Activated CD4-positive, alpha-beta T cell treated with anti-CD3 and anti-CD28 coated beads, Interleukin-2, amount 50 U/mL, for 48 hours (primary cell): ENCODE measurements at places on chromosomes 1 and 21.

DNA sequence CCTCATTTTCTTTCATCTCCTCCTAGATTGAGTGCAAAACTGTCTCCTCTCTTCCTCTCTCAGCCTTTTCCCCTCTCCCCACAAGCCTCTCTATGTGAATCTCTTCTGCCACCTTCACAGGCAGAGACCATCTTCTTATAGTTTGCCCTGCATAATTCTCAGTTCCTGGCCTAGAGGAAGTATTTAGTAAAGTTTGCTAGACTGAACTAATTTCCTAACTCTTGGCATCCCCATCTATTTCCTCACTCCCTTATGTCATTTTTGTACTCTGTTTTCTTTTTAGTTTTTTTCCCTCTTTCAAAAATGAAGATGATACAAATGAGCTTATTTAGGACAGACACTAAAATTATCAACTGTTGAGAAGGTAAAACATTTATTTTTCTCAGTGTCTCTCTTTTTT, 66.0 kb downstream of the XCL2 start:
- no peak for DNase-seq

- DNase-seq, result no peak
These were observed 26.5 kb downstream of the ZNF362 start for GRCh38 chr1:33282791-33283190.

- DNase-seq, result no peak
These were observed 6.0 kb upstream of the CFAP141 start for GRCh38 chr1:154212083-154212482.

- DNase-seq, result no peak
These were observed 4.3 kb upstream of the KIF14 start for GRCh38 chr1:200624679-200625335.

DNA sequence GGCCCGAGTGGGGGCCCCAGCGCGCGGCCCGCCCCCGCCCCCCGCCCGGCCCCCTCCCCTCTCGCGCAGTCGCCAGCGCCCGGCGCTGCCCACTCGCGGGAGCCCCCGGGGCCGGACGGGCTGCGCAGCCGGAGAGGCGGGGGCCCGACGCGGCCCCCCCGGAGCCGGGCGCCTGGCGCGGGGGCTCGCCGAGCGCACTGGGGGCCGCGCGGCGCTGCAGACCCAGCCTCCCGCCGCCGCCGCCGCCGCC, 146 bp upstream of the ZNF362 start:
- DNase-seq, result no peak

- no peak for DNase-seq
These were observed 221.8 kb downstream of the CENPF start for GRCh38 chr1:214824763-214825162.

GRCh38 chr1:203744075-203744972, 20.7 kb upstream of the LAX1 start:
- DNase-seq, result peak; percentile 25

DNA sequence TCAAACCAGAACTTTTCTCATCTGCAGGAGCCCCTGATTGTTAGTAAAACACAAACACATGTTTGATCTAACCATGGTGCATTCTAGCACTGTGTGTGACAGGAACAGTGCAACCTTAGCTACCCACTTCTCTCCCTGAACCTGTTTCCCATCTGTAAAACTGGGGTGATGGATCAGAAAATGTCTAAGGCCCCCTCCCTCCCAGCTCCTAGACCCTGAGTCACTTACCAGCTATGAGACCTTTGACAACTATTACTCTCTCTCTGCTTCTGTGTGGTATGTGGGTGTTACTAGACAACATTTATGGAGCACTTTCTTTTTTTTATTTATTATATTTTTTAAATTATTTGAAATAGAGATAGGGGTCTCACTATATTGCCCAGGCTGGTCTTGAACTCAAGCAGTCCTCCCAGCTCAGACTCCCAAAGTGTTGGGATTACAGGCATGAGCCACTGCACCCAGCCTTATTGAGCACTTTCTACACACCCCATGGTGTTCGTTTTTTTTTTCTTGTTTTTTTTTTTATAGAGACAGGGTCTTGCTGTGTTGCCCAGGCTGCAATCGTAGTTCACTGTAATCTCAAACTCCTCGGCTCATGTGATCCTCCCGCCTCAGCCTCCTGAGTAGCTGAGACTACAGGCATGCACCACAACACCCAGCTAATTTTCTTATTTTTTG, 2.6 kb downstream of the INPP5B start:
- no peak for DNase-seq

DNA sequence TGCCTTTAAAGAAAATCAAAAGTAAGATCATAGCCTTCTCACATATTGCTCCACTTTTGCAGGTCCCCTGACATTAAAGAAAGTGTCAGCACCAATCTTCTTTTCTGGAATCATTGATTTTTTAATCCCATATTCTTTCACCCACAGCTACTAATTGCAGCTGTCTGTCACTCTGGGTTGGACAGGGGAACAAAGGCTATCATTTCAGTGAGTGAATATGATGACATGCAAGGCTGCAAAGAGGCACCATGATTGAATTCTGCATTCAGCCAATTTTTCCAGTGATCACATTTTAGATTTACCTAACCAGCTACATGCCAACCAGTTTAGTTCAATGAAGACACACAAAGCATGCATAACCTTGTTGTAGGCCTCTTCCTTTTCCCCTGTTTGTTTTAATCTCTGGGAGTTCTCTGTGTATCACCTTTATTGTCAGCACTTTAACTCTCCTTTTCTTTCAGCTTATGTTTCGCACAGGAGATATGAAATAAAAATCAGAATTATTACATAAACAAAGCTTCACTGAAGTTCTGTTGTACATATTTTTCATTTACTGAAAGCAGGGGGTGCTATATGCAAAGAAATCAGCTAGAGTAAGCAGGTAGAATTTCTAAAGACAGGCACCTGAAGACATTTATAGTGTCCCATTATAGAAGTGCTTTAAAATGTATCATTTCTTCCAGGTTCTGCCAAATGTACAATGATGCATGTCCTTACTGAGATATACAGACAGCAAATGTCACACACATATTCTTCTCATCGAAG, 584.8 kb downstream of the PLA2G4A start:
- DNase-seq, result no peak

GRCh38 chr1:202251424-202252256, 58.0 kb downstream of the LGR6 start:
- no peak for DNase-seq

- DNase-seq, result no peak
These were observed 30.9 kb downstream of the C1orf116 start for GRCh38 chr1:207001492-207002245.

DNA sequence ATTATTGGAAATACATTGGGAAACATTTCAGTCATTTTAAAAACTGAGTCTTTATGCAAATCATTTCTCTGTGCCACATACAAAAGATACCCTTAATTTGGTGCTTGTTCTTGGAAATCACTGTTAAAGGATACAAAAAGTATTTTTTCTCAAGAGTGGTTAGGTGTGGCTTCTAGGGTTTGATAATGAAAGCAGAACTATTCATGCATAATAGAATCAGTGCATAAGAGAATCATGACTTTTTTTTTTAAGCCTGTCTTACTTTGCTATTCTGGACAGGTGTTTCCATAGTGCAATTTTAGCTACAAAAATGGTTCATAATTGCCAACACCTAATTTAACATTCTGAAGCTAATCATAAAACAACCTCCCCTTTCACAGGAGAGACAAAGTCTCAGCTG, 233.0 kb upstream of the NRIP1 start:
- DNase-seq, result no peak

- no peak for DNase-seq
These were observed 63.4 kb upstream of the TARBP1 start for GRCh38 chr1:234542211-234542850.

DNA sequence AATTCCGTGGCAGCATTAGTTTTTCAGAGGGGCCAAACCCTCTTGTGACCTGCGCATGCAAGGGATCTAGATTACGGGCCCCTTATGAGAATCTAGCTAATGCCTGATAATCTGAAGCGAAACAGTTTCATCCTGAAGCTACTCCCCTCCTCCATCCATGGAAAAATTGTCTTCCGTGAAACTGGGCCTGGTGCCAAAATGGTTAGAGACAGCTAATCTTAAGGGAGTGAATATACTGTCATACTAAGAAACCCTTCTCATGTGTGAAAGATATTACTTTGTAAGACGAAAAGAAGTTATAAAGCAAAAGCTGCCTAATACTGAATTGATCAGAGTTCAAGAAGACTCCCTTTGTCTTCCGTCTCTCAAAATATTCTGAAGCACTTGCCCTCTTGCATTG, 166.3 kb downstream of the DUSP10 start:
- DNase-seq, result no peak

DNA sequence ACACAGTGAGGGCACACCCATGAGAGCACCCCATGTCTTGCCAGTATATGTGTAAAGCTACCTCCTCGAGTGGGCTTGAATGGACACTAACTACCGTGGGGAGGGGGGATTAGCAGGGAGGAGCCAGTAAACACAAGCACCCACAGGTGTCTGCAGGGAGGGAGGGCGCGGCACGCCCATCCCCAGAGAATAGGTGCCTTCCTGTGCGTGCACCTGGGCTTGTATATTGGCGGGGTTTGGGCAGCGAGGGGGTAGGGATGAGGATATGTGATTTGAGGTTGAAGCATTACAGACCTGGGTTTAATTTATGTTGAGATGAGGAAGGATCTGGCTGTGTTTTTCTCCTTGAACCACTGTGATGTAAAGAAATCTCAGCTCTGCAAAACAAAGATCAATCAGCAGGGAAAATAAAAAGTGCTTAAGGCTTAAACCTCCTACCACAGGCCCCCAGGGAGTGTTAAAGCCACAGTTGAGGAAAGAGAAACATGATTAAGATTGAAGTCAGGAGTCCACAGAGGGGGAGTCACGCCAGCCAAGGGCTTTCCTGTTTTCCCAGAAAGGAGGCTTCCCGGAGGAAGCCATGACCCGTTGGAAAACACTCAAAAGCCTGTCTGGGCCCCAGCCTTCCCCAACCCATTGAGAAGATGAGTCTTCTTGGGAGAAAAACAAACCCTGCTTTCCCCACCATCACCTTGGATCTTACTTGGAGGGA, 80.0 kb downstream of the CAMK2N1 start:
- no peak for DNase-seq

- no peak for DNase-seq
These were observed 82.6 kb downstream of the ATF6 start for GRCh38 chr1:161848676-161849075.

GRCh38 chr1:219573960-219574359, 38.9 kb downstream of the ZC3H11B start:
- DNase-seq, result no peak

GRCh38 chr1:8908388-8909151, 30.1 kb upstream of the ENO1 start:
- no peak for DNase-seq

- no peak for DNase-seq
These were observed 529.5 kb downstream of the COL11A1 start for GRCh38 chr1:102578804-102579203.

GRCh38 chr1:200379432-200379757, 30.4 kb downstream of the ZNF281 start:
- DNase-seq, result no peak

DNA sequence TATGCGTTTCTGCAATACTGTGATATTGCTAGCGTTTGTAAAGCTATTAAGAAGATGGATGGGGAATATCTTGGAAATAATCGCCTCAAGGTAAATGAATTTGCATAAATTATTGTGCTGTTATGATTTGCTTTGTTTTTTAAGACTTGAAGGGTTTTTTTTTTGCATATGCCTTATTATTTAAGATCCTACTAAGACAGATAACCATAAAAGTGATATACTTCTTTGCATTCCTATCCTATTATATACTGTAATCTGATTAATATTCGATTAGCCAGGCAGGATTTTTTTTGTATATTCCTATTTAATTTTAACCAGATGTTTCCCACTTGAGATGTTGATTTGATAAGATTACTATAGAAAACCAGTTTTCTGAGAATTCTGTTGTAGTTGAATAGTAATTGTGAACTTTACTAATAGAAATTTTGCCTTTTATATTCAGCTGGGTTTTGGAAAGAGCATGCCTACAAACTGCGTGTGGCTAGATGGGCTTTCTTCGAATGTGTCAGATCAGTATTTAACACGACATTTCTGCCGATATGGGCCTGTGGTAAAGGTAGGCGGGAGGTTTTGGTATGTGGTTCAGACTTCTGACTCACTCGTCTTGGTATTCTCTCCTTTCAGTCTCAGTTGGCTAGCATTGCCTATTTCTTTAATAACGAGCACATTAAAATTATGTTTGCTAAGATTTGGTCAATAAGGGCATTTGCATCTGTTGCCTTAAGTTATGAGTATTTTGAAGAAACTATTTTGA, 56.8 kb downstream of the ZBTB17 start:
- DNase-seq, result peak; percentile 67

GRCh38 chr1:240457203-240457602, 154.8 kb downstream of the GREM2 start:
- no peak for DNase-seq

- peak; percentile 43 for DNase-seq
These were observed 126.9 kb upstream of the ERRFI1 start for GRCh38 chr1:8152731-8153702.

- DNase-seq, result peak; percentile 19
These were observed 611 bp downstream of the HSPG2 start for GRCh38 chr1:21936366-21937031.

DNA sequence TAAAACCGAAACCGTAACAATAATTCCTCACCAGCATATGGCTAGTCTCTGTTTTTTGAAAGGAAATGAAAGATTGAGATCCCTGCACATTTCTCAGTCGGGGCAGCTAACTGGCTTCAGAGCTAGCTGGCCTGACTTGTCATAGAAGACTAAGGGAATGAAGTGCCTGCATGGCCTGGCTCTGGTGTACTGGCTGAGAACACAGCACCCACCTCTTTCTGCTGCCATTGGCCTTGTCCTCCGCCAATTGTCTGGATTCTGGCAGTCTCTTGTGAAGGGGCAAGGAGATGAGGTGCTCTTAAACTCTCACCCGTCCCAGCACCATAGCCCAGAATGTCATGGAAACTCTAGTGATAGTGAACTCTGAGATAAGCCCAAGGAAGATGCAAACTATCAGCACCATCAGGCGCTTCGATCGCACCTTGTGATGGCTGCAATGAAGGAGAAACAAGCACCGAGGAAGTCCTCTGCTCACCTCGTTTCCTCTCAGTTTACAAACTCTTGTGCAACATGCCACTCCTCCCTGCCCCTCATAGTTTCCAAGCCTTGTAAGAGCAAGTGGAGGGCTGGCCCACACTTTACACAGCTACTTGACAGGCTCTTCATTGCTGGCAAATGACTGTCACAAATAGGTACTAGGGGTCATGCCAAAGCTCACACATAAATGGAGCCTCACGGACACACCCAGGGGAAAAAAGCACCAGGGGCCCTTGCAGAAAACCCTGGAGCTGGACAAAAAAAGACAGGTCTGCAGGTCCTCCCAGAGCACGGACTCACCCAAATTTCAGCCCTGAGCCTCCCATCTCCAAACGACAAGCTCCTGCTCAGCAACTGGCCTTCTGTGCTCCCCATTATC, 16.4 kb downstream of the INPP5B start:
- DNase-seq, result peak; percentile 30
